ENCODE measurements at places on chromosomes 6 and 20.
A peak's percentile ranks its signal among the peaks of the same experiment; 100 is the strongest.

GRCh38 chr20:1322511-1323245, 6.3 kb downstream of the SDCBP2 start:
- DNase-seq = peak; percentile 97

DNA sequence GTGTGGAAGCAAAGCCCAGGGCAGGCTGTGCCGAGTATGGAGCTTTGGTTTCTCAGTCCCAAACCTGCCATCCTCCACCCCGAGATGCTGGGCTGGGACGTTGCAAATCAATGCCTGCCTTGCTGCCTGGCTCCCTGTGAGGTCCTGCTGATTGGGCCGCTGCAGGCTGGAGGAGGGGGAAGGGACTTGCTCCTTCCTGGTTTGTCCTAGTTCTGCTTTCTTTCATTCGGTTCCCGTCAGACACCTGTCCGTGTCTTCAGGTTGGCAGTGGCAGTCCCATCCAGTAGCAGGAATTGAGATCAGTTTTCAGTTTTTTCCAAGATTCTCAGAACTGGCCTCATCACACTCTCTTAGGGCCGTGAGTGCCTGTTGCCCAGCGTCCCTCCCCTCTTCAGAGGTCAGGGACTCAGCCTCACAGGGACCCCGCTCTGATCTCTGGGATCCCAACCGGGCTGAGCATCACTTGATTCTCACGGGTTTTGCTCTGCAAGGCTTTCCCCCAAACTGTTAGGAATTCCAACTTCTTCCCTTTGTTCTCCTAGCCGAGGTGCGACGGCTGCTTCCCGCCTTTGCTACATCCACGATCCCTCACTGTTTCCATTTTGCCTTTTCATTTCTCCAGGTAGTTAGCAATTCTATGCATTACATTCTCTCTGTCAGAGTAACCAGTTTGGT, 24.2 kb upstream of the TAGAP start:
- DNase-seq = no peak

- DNase-seq = peak; percentile 56
Observed at GRCh38 chr6:140494321-140495108, 1120.1 kb upstream of the CITED2 start.

DNA sequence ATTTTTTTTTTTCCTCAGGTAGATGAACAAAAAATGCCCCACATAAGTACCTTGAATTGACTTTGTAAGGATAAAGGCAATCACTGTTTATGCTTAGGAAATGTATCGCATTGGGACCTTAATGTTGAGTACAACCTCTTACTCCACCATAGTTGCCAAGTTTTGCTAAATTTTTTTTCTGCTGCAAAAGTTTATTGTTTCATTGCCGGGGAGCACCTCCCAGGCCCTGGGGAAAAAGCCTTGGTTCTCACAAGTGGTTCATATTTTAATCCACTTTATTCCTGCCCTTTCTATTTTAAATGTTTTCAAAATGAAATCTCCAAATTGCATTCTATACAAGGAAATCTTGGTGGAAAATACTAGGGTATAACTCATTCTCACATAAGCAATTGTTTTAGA, 52.3 kb upstream of the UTRN start:
- peak; percentile 14 for DNase-seq

DNA sequence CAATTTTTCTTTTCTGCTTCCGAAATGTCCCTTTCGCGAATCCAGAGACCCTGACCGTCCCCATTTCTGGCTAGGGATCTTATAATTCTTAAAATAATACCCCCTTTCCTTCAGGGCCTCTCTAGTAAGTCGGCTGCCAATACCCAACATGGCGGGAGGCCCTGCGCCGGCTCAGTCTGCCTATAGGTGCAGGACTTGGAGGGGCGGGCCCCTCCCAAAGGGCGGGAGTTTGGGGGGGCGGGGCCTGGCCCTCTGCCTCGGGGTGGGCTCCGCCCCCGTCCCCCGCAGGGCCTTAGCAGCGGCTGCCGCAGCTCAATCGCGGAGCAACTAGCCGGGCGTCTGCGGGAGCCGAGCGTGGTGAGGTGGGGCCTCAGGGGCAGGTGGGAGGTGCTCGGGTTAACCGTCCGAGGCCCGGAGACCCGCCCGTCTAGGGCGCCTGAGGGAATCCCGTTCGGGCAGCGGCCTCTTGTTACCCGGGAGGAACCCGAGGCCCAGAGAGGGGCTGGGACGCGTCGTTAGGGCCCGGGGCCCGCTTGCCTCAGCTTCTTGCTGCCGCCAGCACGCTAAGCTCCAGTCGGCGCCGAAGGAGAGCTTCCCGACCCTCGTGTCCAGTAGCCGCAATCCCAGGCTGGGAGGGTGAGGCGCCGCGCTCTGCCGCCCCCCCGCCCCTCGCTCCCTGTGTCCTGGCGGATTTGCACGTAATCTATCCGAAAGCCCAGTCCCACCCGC, at the start of gene CEP250:
CEP250 (plus strand) TSS at position 718 of the 729 bp plus-strand sequence. CDS start 6,770 bp downstream, outside the sequence.
- DNase-seq = peak; percentile 93

DNA sequence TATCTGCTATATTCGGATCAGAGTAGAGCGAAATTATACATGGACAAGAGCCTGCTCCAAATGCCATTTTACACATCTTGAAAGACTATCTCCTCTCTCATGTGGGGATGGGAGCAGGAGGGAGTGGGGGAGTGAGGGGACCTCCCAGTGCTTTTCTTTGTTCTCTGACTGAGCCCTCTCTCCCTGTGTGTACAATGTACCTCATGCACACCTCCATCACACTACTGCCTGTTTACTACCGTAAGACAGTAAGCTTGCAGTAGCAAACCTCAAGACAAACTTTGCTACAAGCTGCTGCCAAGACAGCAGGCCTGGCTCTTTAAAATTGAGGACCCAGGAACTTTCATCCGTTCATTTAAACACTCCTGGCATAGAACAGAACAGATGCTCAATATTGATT, 7.2 kb downstream of the NHSL1 start:
- no peak for DNase-seq

All from fibroblast of gingiva (primary cell).